ENCODE measurements at places on chromosomes 4 and X.

DNA sequence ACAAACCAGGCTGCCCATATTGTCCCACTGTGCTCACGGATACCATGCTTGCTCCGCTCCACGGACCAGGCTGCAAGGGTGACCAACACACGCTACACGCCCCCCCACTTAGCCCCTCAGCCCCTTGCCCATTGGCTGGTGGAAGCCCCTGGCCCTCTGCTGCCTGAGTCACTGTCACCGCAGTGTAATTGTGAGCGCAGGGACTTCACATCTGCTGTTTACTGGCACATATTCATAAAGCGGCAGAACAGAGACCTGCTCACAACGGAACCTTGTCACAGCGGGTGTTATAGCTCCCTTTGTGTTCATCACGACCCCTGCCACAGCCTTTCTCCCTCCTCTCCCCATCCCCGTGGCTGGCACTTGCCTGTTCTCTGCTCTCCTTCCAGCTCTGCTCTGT lies 83.7 kb downstream of the PSAPL1 start:
- no peak for DNase-seq

DNA sequence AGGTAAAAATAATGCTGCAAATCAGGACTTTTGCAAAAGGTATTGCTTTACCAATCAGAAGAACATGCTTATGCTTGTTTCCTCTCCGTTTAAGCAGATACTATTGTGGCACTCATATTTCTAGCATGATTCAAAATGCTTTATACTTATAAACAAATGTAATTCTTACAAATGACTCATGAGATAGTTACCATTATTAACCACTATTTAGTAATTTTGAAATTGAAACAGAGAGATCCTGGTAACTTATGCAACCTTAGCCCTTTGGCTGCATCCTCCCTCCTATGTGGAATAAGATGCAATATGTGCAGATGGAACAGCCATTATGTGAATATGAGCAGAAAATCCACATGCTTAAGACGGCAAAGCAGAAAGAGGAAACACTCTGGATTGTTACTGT lies 164.7 kb downstream of the PCDH18 start:
- no peak for DNase-seq

- DNase-seq = no peak
Observed at GRCh38 chrX:81238166-81238565, 36.3 kb downstream of the SH3BGRL start.

- DNase-seq = peak; percentile 7
Observed at GRCh38 chr4:148445071-148445859, 3.1 kb upstream of the NR3C2 start.

DNA sequence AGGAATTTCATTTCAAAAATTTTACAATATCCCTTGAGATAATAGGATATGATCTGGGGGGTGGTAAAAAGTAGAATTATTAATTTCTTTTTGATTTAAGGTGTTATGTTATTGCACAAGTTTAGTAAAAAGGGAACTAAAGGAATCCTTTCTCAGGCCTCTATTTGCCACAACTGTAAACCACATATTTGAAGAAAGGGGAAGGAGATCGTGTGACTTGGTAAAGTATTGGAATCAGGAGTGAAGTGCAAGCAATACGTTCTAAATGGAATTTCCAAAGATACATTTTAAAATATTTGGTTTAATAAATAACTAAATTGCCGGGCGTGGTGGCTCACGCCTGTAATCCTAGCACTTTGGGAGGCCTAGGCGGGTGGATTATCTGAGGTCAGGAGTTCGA lies 35.3 kb upstream of the SCRG1 start:
- DNase-seq = no peak

GRCh38 chrX:153886915-153887314 lies 942 bp upstream of the L1CAM start:
- no peak for DNase-seq

DNA sequence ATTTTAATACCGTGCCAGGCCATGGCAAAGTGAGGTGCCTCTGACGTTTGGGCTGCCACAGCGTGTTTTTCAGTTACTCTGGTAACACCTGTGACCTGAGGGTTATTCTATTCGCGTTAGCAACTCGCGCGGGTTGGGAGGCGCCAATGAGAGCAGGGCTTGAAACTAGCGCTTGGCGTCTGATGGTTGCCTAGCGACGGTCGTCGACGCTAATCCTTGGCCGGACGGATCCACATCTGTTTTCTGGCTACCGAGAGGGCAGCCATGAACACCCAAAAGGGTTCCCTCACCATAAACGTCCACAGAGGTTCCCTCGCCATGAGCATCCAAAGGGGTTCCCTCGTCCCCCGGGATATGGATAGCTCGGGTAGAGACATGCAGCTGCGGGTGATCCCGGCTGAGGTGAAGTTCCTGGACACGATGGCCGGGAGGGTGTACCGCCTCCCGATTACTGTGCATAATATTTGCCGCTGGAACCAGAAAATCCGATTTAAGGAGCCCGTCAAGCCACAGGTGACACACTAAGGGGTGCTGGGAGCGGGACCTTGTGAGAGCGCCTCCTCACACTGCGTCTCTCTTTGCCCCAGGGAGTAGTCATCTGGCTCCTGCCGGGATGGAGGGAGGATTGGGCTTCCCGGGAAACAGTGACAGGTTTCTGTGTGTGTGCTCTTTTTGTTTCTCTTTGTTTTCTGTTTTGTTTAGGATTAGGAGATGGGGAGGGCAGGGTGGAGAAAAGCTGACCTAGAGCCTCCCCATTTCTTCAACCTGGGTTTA lies at the start of gene CFAP47:
Gene CFAP47 (plus strand): TSS at position 199 of the 774 bp plus-strand sequence. CDS start 66 bp downstream, at position 265.
- peak; percentile 30 for DNase-seq

DNA sequence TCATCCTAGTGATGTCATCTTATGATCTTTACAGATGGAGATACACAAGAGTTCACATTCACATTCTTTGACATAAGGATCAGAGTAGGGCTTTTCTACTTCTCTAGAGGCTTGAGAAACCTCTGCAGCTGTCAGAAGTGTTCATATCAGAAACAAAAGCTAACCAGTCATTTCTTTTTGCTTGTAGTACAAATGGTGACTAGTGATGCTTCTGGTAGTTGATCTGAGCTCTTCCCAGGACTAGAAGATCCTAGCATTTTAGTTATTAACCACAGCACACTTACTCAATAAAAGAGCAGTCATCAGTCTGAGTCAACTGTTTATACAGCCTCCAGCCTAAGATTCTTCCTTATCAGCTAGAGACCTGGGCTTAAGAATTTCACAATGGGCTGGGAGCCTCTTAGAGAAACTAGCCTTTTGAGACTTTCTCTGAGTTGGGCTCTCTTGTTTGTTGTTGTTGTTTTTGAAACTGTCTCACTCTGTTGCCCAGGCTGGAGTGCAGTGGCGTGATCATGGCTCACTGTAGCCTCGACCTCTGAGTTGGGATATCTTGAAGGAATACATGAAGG lies 84.1 kb downstream of the TMEM164 start:
- no peak for DNase-seq

GRCh38 chrX:41543025-41543424 lies 95.9 kb downstream of the NYX start:
- DNase-seq = no peak

DNA sequence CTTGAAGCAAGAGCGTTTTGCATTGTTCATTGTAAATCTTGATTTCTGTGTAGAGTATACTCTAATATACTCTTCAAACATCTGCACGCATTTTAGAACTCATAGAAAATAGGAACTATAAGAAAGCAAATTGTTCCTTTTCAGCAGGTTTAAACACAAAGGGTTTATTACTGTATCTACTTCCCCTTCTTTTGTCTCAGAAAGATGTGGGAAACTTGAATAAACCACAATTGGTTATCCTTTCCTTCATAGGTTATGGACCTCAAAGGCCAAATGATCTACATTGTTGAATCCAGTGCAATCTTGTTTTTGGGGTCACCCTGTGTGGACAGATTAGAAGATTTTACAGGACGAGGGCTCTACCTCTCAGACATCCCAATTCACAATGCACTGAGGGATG lies 46.0 kb upstream of the GUCY1B1 start:
- no peak for DNase-seq

GRCh38 chr4:85084371-85085094 lies 118.0 kb upstream of the WDFY3 start:
- DNase-seq = peak; percentile 55

GRCh38 chr4:156764145-156764544 lies 207.5 kb downstream of the PDGFC start:
- DNase-seq = no peak

- no peak for DNase-seq
Observed at GRCh38 chr4:81494031-81494431, 22.3 kb upstream of the RASGEF1B start.

DNA sequence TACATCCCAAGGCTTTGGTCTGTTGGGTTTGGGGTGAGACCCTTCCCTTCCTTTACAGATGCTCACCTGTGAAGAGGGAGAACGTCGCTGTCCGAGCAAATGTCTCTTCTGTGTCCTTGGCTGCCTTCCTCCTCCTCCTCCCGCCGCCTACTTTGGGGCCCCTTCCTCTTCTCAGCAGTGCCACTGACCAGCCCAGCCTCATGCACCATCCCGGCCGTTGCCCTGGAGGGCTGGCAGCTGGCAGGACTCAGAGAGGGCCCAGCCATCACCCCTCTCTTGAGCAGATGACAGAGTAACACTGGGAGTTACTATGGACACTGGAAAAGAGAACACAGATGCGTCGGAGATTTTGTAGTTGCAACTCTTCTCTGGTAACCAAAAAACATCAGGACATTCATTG lies 68.2 kb downstream of the TRMT44 start:
- DNase-seq = no peak

DNA sequence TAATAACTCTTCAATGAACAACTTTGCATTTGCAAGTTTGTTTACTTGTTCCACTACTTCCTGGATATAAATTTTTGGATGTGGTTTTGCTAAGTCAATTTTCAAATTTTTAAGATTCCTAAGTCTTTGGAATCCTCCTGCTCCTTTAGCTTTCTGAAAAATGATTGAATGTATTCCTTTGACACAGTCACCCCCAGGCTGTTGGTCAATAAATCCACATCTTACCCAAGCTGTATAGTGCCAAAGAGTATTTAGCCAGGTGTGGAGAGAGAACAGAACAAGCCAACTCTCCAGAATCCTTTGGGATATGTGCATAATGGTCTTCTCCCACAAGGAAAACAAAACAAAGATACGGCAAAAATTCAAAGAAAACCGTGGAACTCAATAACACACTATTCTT lies 56.9 kb upstream of the INTU start:
- DNase-seq = no peak

- DNase-seq = no peak
Observed at GRCh38 chr4:15898902-15899301, 39.6 kb downstream of the FGFBP1 start.

DNA sequence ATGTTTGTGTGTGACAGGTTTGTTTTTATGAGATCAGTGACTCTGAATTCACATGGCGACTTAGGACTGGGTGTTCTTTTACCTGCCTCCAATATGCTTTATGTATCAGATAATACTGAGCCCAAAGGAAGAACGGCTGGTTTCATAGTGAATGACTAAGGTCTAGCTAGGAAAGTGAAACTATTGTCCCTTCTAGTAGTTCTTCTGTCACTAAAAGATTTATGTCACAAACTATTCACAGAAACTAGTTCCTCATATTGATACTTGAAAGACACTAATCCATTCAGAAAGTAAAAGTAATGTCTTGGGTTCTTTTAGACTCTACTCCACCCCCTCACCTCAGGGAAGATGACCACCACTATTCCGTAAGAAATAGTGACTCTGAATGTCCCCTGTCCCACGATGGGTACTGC lies 81.7 kb downstream of the EGF start:
- no peak for DNase-seq

DNA sequence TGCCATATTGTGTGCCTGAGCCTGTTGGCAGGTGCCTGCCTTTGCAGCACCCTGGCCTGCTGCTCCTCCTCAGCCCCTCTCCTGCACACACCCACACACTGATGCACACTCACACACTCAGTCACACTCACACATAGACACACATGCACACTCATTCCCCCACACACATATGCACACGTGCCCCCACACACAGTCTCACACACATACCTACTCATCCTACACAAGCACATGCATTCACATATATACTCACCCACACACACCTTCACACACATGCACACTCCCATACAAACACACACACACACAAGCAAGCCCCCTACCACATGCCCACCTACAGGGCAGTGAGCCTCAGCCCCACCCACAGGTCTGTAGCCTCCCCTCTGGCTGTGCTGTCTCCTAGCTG lies 245.0 kb downstream of the EVC2 start:
- no peak for DNase-seq

Measured in NCI-H345 (cell line).